ENCODE measurements at places on chromosomes 7 and 10. TPM values are rescaled to one million over a fixed set of nuclear protein-coding genes. Genes with fewer than 3 reads are reported as not detected.
A peak's percentile ranks its signal among the peaks of the same experiment; 100 is the strongest.

- DNase-seq, result no peak
Measured at GRCh38 chr10:123755061-123755460, 88.9 kb downstream of the GPR26 start.

GRCh38 chr10:110455446-110455845 lies 42.3 kb upstream of the DUSP5 start:
- DNase-seq, result no peak

DNA sequence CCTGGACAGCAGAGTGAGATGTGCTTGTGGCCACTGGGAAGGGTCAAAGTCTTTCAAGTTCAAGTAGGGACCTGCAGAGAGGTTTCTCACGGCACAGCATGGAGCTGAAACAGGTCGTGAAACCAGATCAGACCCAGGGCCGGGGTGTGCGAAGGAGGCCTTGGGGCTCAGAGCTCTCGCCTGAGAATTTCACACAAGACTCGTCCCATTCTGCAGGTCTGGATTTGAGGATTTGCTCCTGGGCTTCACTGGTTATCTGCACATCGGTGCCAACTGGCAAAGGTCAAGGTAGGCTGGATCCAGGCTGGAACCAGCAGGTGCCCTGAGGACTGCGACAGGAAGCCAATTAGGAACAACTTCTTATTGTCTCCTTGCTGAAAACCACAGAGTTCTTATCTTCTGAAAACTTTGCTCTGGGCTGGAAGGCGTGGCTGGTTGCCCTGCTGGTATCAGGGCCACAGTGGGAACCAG lies 24.0 kb upstream of the GTF2I start:
- no peak for DNase-seq

DNA sequence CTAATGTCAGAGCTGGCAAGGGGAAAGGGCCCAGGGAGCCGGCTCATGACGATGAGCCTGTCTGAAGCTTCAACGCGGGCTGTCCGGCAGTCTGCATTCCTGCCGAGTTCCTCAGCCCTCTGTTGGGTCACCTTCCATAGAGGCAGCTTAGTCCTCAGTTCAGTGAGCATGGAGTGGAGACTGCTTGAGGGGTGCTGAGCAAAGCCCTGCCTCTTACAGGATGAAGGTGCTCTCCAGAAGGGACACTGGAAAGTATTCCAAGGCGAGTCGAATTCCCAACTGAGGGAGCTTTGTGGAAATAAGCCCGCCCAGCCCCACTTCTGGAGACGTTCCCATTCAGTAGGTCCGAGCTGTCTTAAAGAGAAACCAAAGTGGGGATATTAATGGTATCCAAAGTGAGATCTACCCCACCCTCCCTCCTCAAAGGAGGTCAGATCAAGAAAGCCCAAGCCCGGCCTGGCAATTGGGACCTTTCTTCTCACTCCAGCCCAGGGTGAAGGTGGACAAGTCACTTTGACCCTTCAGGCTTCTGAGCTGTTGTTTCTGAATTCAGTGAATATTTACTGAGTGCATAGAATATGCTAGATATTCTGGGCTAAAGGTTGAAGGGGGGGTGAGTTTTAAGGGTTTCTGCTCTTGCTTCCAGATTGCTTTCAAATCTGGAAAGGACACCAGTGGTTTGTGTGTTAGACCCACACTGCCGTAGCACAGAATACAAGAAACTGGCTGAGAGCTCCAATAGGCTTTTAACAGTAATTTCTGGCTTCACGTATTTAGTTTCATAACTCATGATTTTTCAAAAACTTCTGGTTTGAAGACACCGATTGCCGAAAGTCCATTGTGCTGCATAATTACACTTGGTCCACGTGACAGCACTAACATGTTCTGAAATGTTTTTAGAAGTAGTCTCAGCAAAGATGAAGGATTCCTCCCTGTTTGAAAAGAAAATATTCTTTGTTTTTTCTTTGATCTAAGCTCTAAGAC lies 3.5 kb downstream of the EGFR start:
- no peak for DNase-seq

DNA sequence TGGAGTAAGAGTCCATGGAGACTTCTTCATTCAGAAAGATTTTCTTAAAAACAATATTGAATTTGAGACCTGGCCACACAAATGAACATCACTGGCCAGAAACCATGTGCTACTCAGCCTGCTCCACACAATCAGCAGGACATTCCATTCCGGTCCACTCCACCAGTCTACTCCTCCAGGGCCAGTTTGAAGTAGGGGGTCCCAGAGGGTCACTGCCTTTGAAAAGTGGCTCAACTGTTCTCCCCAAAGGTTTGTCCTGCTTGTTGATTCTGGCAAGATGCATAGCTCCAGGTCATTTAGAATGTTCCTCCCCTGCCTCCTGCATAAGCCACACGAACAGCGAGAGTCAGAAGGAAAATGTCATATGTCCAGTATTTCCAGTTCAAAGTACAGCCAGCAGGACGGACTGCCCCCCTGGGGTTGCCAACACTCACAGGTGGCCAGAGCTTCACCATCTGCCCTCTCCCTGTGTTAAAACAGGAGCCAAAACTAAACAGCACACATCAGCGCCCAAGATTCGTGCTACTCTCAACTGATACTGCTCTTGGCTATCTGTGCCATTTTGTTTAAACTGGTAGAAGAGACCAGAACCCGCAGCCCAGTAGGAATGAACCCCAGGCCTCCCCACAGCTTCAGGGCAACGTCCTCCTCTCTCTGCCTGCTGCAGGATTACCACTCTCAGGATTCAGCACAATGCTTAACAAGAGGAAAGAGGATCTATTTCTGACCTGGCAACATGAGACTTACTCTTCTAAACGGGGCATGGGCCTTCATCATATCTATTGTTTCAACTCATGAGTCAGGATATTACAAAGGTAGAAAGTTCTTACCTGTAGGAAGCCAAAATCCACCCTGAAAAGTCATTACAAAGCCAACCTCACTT lies 11.3 kb downstream of the GRB10 start:
- DNase-seq, result no peak

GRCh38 chr7:73909051-73909941 lies 48.3 kb downstream of the TMEM270 start:
- DNase-seq, result peak; percentile 60

- no peak for DNase-seq
Measured at GRCh38 chr10:104038958-104039752, 46.5 kb downstream of the COL17A1 start.

- DNase-seq, result no peak
Measured at GRCh38 chr10:49176310-49177268, 11.6 kb downstream of the TMEM273 start.

GRCh38 chr7:88396295-88396947 lies 89.7 kb upstream of the STEAP4 start:
- DNase-seq, result no peak

DNA sequence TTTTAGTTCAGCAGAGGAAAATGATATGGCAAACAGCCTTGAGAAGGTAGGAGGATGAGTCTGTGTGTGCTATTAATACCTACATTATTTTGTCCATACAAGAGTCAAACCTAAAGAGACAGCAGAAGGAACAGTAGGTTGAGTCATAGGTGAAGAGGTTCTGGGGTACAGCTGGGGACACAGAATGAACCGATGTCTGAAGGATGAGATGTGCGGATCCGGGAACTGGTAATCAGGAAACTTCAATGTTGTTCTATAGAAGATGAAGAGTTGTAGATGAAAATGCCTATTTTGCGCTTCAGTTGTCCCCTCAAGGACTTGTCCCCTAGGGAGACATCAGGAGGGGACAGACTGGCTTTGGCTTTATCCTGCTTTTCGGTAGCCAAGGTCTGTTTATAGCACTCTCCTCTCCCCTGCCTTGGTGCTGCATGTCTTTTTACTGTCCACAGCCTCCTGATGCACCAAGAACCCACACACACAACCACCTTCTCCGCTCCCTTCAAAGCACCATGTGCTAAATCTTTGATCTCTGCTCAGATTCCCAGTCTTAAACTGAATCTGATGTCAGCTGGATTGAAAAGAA lies 94.6 kb downstream of the GNAT3 start:
- DNase-seq, result no peak

- no peak for DNase-seq
Measured at GRCh38 chr10:97673736-97674525, 13.1 kb downstream of the AVPI1 start.

GRCh38 chr10:1860351-1860750 lies 123.0 kb upstream of the ADARB2 start:
- no peak for DNase-seq

DNA sequence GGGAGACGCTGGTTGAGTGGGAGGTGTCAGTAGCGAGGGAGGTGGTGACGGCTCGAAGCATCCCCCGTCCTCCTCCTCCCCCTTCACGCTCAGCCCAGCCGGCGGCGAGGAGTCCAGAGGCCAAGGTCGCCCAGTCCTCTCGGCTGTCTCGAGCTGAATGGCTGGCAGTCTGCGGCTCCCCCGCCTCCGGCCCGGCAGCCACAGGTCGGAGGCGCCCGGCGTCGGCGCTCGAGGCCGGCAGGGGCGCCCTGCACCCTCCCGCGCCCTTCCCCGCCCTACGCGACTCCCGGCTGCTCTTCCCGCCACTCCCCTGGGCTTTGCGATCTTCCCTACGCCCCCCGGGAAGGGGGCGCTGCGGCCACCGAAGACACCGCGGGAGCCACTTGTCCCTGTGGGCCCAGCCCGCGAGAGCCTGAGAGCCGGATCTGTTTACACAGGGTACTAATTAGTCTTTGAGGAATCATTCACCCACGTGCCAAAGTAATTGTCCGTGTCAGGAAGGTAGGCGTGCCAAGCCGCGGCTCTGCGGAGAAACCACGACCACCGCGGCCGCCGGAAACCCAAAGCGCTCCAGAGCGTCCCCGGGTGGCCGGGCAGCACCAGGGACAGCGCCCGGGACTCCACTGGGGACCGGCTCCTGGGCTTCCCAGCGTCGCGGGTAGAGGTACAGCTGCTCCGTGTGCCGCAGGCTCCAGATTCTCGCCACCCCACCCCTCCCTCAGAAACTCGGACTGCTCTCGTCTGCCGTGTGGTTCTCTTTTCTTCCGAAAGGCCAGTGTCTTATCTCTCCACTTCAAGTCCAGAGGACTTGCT lies at the start of gene NXPH1:
Gene NXPH1 (plus strand): TSS at position 133 of the 813 bp plus-strand sequence.
- no peak for DNase-seq

DNA sequence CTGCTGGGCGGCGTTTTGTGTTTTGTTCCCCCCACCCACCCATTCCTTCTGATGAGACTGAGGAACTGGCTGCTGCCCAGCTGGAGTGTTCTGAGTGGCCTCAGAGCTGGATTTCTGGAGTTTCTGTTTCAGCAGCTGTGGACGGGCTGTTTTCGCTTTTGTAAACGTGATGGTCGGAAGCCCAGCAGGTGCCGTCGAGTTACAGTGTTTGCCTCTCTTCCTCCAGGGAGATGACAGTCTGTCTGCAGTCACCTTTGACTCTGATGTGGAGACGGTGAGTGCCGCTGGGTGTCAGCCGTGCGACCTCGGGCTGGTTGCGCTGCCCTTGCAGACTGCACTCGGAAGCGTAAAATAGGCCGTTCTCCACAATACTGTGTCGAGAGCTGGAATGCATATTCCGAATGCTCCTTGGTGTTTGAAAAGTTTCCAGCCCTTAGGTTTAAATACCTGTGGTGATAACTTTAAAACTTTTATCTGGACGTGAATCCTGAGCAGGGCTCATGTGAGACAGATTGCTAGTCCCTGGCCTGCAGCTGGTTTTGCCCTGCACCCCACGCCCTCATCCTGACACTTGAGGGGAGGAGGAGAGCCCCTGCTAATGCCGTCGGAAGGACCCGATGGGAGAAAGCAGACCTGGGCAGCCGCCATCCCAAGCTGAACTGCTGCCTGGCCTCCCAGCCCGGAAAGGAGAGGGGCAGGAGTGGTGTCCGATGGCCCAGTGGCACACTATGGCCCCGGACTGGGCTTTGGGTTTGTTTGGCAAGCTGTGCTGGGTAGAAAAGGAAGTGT lies 8.3 kb downstream of the IQCE start:
- DNase-seq, result peak; percentile 68

GRCh38 chr10:72660220-72660619 lies 31.7 kb upstream of the MCU start:
- DNase-seq, result no peak

DNA sequence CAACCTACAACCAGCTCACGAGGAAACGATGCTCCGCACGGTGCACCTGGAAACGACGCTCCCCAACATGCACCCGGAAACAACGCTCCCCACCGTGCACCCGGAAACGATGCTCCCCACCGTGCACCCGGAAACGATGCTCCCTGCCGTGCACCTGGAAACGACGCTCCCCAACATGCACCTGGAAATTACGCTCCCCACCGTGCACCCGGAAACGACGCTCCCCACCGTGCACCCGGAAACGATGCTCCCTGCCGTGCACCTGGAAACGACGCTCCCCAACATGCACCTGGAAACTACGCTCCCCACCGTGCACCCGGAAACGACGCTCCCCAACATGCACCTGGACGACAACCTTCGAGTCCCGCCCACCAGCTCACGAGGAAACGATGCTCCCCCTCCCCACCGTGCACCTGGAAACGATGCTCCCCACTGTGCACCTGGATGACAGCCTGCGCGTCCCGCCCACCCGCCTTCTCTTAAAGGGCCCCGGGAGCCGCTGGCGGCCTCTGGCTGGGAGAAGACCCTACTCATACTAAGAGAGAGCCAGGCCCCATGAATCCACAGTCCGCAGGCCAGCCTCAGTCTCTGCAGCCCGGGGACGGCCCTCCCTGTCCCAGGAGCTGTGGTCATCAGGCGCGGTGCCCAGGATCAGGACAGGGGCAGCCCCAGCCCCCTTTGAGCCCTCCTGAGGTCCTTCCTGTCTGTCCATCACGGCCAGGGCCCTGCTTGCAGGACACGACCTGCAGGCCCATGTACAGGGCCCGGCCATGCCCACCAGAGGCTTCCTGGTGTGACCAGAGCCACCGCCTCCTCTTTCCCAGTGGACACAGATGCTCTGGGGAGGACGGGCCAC lies 98.3 kb downstream of the PDGFA start:
- peak; percentile 30 for DNase-seq

GRCh38 chr10:48834189-48834965 lies 105.3 kb downstream of the LRRC18 start:
- DNase-seq, result no peak

GRCh38 chr7:144761493-144761892 lies 74.4 kb downstream of the TPK1 start:
- no peak for DNase-seq

DNA sequence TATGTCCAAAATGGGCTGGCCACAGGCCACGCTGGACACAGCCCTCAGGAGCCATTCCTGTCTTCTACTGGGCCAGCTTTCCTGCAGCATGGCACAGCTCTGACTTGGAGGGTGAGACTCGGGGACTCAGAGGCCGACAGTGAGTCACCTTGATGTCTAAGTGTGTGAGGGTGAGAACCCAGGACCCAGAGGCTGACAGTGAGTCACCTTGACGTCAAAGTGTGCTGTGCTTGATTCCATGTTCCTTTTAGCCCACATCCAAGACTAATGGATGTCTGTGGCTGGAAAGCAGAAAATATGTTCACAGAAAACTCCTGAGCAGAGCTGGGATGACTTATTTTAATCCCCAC lies 6.0 kb upstream of the FAM170B start:
- peak; percentile 74 for DNase-seq

GRCh38 chr10:97384156-97384555 lies 17.0 kb downstream of the RRP12 start:
- no peak for DNase-seq

The SEMA3D gene
- total RNA-seq, result 50.7 TPM

The TUBB8 gene
- not detected for total RNA-seq

The ERVW-1 gene
- not detected for total RNA-seq

The AOAH gene
- total RNA-seq, result 34.9 TPM

The NDUFB2 gene
- total RNA-seq, result 124 TPM

The KAZALD1 gene
- 17.6 TPM for total RNA-seq

Measured in aorta (tissue), 5 donors.